ENCODE measurements at places on chromosomes 16 and 17.

- DNase-seq, result no peak
These were observed 44.4 kb downstream of the BANP start for GRCh38 chr16:87995644-87996043.

- peak; percentile 88 for DNase-seq
These were observed 949 bp downstream of the UBTF start for GRCh38 chr17:44218344-44219107.

GRCh38 chr17:50783193-50783660 lies 15.9 kb upstream of the ANKRD40CL start:
- DNase-seq, result peak; percentile 86

DNA sequence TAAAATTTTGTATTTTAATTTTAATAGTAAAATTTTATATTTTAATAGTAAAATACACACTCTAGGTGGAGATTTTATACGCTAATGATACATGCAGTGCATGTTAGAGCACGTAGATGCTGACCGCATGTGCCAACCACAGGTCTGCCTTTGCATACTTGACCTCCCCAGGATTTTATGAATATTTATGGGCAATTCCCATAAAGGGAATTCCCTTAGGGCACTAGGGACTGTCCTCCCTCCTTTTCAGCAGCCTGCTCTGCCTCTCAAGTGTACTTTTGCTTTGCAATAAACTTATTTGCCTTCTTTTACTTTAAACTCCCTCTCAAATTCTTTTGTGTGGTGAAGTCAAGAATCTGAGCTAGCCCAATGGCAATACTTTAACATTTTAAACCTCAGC lies 217.7 kb upstream of the CDH8 start:
- no peak for DNase-seq

DNA sequence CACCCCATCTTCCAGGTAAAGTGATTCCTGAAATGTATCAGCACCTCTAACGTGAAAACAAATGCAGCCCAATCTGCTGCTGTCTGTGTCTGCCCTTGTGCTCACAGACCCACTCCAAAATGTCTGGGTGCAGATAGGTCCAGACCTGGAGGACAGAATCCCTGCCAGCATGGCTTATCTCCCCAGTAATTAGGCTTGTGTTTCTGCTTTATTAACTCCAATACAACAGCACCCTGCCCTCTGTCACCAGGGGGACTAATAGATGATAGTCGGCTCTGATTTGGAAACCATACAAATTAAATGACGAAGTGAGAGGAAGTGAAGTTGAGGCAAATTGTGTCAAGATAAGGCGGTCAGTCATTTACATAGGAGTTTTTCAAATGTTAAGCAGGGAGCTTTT lies 608.3 kb upstream of the SALL1 start:
- no peak for DNase-seq
